ENCODE measurements at places on chromosomes 1 and 21.

DNA sequence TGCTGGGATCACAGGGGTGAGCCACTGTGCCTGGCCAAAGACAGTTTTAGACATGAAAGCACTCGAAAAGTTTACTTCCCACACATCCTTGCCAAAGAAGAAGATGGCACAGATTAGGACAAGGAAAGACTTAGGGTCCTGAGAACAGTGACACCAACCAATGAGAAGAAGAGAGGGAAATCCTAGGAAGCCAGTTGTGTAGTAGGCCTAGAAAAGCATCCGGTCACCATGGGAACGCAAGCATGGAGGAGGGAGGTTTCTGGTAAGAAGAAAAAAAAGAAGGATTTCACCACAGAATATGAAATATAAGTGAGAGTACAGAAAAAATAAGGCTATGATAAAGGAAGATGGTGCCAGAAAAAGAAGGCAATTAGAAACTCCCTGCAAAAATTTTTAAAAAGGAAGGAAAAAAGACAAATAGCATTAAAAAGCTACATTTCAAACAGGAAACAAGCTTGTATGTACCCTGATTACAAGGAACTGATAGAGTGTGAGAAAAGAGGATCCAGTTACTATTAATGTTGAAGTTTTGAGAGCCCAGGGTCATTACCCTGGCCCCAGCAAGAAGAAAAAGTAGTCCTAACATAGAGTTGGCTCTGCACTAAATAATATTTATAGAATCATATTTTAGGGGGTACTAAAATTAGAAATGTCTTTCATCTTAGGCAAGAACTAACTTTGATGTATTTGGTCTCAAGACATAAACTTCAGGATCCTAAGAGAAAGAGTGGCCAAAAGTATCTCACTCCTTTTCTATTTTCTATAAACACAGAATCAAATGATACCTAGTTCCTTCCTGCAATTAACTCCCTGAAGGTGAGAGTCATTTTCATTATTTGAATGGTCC lies 16.1 kb downstream of the DIPK1A start:
- no peak for DNase-seq

GRCh38 chr1:192225266-192225665 lies 67.0 kb downstream of the RGS18 start:
- DNase-seq, result no peak

DNA sequence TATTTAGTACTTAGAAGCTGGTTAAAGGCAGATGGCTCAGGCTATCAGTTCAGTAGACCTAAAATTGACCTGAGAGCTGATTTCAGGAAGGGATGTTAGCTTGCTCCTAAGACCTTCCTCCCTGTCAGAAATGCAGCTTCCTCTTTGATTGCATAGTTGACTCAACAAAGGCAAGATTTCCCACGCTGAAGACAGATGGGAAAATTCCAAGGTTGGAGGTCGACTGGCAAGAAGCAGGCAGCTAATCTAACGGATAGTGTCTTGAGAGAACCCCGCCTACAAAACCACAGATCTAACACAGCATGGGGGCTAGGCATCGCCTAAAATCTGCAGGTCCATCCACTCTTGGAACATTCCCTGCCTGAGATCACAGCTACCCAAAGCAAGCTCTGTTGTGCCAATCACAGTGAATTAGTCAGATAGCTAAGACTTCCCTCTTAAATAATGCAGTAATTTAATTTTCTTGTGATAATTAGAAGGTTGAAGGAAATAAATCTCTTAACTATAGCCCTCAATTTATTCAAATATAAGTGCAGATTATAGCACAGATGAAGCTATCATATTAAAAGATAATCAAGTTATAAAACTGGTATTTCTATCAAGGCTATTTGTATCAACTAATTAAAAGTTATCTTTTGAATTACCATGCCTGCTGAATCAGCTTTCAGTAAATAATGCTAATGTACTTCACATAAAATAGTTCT lies 357.8 kb upstream of the SGIP1 start:
- no peak for DNase-seq

DNA sequence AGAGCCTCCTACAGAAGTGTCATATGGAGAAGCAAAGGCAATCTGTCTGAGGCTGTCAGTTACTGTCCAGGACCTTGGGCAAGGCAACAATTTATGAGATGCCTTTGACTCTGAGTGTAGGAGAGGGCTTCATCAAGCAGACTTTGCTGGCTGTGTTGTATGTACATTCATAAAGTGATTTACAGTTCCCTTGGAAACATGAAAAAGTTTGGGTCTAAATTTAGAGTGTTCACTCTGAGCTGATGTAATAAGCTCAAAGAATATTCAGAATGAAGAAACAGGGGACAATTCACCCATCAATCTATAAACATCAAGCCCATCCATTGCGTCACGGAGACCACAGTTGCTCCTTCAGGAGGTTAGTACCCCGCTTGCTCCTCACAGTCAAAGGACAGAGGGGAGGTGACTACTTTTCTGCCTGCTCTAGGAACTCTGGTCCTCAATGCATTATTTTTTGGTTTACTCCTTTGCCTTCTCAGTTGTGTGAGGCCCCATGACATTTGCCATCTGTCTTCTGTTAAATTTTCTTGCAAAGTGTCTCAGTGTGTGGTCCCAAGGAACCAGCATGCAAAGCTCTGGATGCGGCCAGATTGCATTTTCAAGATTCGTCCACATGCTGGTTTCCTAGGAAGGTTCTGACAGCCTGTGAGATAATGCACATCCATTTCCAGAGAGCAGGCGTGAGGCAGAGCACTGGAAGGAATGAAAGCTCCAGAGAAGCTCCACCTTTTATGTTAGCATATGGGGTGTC lies 241.1 kb upstream of the KIAA0040 start:
- DNase-seq, result no peak

GRCh38 chr1:4674676-4675075 lies 20.3 kb downstream of the AJAP1 start:
- DNase-seq, result no peak

GRCh38 chr1:94258873-94259331 lies 21.5 kb upstream of the ARHGAP29 start:
- no peak for DNase-seq

DNA sequence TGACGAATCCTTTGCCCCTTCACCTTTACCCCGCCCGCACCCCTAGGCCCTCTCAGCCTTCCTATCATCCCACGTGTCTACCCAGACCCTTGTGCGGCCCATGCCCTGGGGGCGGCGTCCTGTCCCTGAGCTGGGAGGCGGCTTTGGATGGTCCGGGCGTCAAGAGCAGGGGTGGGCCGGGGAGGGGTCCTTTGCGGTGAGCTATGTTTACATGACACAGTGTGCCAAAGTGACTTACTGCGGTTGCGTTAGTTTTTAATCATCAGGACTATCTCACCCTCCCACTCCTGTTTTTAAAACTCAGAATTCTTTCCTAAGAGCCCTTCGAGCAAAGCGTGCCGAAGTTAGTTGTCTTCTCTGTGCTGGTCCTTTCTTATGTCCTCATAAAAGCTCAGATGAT lies 144.6 kb downstream of the PGBD5 start:
- DNase-seq, result no peak

- no peak for DNase-seq
Measured at GRCh38 chr1:221182791-221183533, 303.7 kb downstream of the HLX start.

DNA sequence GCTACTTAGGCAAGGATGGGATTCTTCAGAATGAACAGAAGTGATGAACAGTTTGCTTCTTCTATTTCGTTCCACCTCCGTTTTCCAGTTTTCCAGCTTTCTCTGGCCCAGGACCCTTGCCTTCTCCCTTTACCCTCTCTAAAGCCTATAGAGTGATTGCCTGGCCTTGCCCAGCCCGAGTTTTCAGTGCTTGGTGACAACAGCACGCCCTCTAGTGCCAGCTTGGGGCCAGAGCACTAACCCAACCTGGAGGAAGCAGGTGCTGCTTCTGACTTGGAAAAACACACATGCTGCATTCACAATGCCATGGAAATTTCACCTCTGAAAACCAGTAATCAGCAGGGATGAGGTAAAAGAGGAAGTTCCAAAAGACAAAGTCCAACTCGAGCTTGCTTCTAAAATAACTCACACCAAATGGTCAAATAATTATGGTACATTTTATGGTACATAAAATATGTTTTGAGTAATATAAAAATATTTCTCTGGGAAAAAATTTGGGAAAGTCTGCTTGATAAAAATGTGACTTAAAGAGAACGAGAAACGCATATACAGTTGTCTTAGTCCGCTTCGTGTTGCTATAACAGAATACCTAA lies 26.1 kb downstream of the UBE2T start:
- peak; percentile 89 for DNase-seq

- DNase-seq, result no peak
Measured at GRCh38 chr21:14584357-14585095, 38.4 kb upstream of the SAMSN1 start.

- DNase-seq, result peak; percentile 45
Measured at GRCh38 chr1:112808861-112809684, 93.9 kb upstream of the PPM1J start.

DNA sequence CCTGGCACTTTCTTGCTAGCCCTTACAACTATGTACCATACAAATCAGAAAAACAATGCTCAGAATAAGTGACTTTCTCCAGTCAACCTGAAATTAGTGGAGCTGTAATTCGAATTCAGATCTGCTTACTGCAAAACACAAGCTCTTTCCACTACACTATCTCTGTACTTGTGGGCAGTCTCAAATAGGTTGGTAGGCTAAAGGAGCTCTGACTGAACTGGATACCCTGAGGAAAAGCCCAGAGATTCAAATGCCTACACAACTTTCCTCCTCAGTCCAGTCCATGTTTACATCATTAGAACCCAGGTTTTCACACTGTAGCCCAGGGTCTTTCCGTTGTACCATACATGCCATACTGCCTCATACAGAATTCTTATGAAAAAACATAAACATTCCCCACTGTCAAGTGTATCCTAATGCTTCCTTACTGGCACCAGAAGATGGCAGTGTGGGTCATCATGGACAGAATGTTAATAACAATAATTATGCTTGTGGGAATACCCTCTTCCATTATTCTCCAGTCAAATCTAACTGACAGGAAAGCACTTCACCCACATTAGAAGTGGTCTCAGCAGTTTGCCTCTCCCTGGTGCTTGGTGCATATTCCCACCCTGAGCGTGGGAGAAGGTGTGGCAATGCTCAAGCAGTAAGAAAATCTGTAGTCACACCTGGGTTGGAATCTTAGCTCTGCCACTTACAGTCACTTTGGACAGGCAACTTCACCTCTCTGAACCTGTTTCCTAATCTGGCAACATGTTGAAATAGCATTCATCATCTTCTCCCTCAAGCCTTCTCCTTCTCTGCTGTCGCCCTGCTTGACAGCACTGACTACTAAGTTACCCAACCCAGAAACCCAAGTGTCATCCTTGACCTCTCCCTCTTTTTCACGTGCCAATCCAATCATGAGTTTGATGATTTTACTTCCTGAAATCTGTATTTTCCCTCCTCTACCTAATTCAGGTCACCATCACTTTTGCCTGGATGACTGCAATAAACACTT lies 14.4 kb upstream of the ZFYVE9 start:
- peak; percentile 80 for DNase-seq

- DNase-seq, result no peak
Measured at GRCh38 chr1:243898278-243898677, 48.2 kb upstream of the AKT3 start.

GRCh38 chr1:32871364-32872191 lies 866 bp upstream of the FNDC5 start:
- no peak for DNase-seq

GRCh38 chr1:43206600-43207228 lies 34.6 kb downstream of the CFAP57 start:
- DNase-seq, result no peak

GRCh38 chr1:40372658-40373322 lies 737 bp upstream of the SMAP2 start:
- no peak for DNase-seq

GRCh38 chr1:194277927-194278326 lies 1091.5 kb upstream of the B3GALT2 start:
- DNase-seq, result no peak

GRCh38 chr21:31213787-31214186 lies 130.3 kb downstream of the TIAM1 start:
- no peak for DNase-seq

DNA sequence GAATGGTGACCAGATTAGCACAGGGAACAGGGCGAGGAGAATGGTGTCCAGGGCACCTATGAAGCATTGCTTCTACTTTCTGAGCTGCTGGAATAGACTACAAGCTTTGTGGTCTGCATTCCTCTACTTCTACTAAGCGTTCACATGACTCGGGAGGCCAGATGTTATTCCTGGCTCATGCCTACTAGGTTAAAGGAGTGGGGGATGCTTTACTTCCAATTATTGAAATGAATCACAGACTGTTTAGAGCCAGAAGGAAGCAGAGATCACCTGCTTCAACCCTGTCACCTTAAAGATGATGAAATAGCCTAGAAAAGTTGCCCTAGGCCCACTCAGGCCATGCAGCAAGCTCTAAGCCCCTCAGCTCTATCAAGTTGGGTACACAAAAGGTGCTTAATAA lies 633.5 kb downstream of the KIF26B start:
- DNase-seq, result no peak

DNA sequence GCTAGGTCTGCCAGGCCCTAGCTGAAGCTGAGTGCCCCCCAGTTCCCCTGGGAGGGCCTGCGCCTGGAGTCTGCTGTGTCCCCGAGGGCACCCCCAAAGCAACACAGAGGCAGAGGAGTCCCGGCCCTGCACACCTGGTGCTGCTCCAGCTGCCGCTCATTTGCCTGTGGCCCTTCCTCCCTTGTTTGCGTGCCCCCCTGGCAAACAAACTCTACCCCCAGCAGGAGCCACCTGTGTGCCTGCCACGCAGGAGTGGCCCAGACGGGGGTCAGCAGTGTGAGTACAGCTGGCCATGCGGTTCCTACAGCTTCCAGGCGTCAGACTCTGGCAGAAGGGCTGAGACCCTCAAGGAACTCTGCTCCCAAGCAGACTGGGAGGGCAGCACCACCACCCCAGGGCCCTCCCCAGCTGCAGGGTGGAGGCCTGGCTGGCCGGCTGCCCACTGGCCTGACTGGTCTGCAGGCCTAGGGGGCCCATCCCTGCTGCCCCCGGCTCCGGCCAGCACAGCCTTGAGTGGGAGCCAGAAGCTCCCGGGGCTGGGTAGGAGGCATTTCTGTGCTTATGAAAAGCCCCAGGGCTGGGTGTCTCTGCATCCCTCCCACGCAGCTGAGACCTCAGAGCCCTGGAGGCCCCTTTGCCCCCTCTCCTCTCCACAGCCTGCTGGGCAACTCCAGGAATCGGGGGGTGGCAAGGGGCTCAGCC lies 563 bp upstream of the TAS1R3 start:
- DNase-seq, result no peak

- no peak for DNase-seq
Measured at GRCh38 chr21:44526096-44526997, 13.6 kb downstream of the KRTAP10-1 start.

DNA sequence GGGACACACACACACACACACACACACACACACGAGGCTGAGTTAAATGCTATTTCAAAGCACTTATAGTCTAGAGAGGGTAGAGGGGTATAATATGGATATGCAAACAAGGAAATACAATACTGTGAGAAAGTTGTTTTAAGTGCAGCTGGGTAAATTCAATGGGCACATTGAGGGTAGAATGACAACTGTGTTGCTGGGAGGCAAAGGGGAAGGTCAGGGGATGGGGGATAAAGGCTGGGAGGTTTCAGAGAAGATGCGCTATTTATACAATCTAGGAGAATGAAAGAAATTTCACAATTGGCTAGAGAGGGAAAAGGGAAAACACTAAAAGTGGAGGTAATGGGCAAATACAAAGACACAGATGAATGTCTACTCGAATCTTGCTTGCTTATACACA lies 19.4 kb downstream of the EXTL2 start:
- DNase-seq, result peak; percentile 36

- DNase-seq, result no peak
Measured at GRCh38 chr1:2539312-2539907, 9.3 kb upstream of the HES5 start.
